ENCODE measurements at places on chromosomes 11 and 22.

DNA sequence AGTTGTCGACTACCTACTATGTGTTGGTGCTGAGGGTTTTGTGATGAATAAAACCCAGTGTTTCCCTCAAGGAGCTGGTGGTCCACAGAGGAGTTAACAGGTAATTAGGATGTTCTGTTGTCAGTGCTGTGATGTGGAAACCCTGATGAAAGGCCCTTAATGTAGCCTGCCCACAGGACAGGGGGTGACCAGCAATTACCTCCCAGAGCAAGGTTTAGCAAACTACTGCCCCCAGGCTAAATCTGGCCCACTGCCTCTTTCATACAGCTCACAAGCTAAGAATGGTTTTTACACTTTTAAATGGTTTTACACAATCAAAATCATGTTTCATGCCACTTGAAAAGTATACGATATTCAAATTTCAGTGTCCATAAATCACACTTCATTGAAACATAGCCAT, 536.2 kb downstream of the MIAT start:
- no peak for DNase-seq

- DNase-seq, result no peak
Observed at GRCh38 chr22:44309647-44310046, 3.1 kb downstream of the SHISAL1 start.

- no peak for DNase-seq
Observed at GRCh38 chr11:127454856-127455255, 454.3 kb upstream of the KIRREL3 start.

DNA sequence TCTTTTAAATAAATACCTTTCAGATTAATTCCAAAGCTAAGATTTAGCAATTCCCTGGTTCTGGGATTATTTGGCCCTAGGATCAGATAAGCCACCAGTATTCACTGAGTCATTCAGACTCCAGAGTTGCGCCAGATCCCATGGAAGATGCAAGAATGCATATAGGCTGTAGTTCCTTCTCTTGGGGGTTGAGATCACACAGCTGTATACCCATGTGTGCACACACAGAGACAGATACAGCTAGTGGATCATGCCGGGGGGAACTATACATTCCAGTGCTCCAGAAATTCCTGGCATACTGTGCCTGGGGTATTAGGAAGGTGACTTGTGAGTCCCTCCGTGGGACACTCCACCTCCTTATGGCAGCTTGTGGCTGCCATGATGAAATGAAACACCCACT, 75.4 kb downstream of the ZBTB16 start:
- DNase-seq, result no peak

GRCh38 chr11:2139123-2139521, at the start of gene IGF2:
Gene IGF2 (minus strand): TSS chr11:2139389. CDS start chr11:2135523, 3,866 bp downstream.
- no peak for DNase-seq

- no peak for DNase-seq
Observed at GRCh38 chr22:20060700-20061480, 19.2 kb upstream of the DGCR8 start.

GRCh38 chr11:67271541-67272284, 5.4 kb downstream of the GRK2 start:
- DNase-seq, result peak; percentile 65

GRCh38 chr11:61482513-61482912, 26.0 kb upstream of the LRRC10B start:
- DNase-seq, result no peak

DNA sequence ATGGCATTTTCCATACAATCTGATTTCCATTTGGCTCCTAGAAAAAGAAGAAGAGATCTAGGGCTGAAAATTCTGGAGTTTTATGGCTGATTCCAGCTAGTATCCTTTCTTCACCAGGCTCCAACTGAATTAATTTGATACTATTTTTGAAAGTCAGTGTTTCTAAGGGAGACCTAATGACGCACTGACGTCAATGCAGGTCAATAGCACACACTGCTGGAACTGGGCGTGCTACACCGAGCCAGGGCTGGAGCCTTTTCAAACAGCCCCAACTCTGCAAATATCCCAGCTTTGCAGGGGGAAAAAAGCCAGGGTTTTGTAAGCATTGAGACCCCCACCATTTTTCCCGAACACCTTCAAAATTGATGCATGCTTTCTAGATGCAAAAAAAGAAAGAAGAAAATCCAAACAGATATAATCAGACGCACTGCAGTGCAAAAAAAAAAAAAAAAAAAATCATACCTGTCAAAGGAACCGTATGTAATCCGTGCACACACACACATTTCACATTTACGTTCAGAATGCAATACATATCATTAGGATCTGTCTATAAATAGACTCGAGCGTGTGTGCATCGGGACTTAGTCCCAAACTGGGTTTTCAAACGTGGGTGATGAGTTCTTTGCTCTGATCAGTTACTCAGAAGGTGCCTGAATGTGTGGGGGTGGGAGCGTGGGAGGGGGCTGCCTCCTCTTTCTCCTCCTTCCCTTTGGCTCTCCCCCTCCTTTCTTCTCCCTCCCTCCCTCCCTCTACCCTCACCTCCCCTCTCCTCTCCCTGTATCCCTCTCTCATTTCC, 124.5 kb upstream of the HSD17B12 start:
- DNase-seq, result no peak

DNA sequence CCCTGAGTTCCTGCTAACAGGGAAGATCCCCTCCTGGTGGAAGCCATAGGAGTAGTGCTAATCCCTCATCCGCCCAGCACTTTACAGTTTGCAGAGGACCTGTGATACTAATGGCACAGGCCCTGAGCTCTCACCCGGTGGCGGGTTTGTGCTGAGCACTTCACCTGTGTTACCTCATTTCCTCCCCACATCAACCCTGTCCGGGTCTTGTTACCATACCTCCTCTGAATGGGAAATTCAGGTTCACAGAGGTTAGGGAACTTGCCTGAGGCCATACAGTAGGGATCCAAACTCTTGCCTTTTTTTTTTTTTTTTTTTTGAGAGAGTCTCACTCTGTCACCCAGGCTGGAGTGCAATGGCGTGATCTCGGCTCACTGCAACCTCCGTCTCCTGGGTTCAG, 25.2 kb downstream of the CAPN1 start:
- DNase-seq, result no peak

GRCh38 chr11:122984186-122985011, 2.8 kb upstream of the BSX start:
- DNase-seq, result no peak

DNA sequence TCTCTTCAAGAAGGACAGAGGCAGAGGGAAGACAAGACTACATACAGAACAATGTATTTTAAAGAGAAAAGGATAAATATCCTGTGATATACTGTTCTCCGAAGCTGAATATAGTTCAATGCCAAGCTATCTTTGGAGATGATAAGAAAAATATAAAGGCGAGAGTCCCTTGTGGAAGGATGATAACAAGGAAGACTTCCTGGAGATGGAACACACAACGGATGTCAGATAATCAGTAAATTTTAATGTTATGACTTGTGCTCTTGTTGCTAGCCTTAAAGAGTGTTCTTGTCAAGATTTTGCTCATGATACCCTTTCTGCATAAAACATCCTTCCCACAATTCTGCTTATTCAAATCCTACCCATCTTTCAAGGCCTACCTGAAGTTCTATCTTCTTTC, 6.8 kb upstream of the CTR9 start:
- no peak for DNase-seq

Data from effector memory CD4-positive, alpha-beta T cell (primary cell).